ENCODE measurements at places on chromosomes 6 and 20.

DNA sequence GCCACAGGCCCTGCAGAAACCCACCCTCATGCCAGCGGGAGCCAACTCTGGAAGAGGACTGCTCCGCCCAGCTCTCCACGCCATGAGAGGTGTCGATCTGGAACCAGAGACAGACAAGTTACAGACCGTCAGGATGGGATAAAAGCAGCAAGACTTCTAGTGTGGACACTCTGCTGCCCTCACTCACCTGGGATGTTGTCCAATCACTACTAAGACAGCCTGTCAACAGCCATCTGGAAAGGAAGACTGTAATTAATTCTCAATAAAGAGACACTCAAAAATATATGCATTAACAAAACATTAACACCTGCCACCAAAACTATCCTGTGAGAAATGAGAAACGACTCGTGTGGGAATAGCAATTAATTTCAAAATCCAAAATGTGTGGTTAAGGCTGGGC is 28.3 kb downstream of the SLC2A4RG start:
- no peak for DNase-seq

DNA sequence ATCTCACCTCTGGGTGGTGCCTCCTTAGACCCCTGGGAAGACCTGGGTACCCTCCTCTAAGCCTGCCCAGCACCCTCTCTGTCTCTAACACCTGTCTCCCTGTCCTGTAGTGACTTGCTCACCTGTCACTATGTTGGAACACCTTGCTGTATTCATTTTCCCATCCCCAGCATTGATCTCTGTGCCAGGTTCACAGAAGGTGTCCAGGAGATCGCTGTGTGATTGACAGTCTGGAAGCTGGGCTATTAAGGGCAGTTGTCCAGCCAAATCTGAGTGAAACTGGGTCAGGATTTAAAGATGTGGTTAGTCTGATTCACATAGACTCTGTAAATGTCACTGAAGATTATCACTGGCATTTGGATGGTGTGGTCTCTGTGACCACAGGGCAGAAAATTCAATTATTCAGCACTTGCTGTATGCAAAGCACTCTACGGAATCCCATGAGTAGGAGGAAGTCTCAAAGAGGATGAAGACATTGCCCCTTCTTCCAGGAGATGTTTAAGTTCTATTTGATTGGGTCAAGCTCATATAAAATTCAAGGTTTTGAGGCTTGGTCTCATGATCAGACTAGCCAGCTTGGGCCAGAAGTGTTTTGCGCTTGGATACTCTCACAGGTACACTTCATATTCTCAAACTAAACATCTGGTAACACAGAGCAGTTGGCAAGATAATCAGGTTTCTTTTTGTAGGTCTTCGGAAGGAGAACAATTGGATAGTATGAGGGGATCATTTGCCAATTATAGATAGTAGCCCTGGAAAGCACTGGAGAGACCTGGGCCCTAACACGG is 57.8 kb upstream of the TAGAP start:
- DNase-seq, result no peak

GRCh38 chr6:167794161-167795157 is 32.3 kb upstream of the AFDN start:
- no peak for DNase-seq

GRCh38 chr6:47992809-47993208 is 118.2 kb downstream of the PTCHD4 start:
- DNase-seq, result no peak

DNA sequence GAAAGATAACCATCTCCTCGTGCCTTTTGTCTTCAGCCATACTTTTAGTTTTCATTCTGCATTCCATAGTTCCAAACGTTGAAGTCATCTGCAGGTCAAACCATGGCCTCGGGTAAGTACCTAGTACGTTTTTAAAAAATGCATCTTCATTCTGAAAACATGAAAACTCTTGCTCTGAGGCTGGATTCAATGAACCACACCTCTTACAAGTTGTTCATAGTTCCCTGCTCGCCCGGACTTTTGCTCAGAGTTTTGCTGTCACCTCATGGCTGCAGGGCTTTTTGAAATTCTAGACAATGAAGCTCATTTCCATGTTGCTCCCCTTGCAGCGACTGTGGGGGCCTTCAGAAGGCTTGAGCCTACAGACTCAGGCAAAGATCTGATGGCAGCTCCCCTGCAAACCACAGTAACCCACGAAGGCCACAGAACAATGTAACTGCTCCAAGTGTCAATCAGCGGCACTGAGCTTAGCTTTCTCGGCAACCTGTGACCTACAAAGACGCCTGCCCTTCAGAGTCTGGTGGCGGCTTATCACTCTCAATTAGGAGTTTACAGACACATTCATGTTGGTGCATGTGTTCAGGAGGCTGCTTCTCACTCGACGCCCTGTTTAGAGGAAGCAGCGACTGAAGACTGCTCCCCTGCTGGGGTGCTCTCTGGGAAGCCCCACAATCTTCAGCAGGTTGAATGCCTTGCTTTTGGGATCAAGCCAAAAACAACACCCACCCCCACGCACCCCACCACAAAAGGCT is 61.2 kb downstream of the FOXC1 start:
- peak; percentile 37 for DNase-seq

DNA sequence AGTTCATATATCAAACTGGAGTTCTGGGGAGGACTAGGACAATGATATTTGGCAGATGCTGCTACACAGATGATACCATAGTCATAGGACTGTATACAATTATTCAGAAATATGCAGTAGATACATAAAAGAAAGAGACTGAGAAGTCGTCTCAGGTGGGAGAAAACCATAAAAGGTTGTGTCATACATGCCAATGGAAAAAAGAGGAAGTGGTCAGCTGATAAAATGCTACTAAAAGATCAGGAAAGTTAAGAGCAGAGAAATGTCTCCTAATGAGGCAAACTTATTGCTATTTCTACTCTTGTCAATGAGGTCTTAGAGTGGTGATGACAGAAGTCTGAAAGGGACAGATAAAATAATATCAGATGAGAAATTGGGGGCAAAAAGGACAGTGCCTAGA is 407.6 kb downstream of the COL12A1 start:
- DNase-seq, result no peak

DNA sequence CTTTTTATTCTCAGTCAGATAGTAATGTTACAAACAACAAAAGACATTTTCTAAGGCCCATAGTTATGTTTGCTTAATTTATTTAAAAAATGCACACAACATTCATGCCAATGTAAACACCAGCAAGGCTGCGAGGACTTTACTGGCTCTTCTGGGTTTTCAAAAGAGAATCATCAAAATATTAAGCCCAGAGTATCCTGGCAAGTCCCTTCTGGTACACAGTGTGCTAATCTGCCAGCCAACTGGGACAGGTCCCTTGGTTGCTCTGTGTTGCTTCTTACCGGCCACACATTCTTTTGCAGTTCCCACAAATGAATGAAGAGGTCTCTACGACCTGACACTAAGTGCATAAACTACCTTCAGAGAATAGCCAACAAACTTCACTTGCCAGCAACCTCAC is 42.6 kb upstream of the SPDEF start:
- peak; percentile 29 for DNase-seq

GRCh38 chr6:100573166-100573565 is 108.4 kb upstream of the SIM1 start:
- DNase-seq, result peak; percentile 36

DNA sequence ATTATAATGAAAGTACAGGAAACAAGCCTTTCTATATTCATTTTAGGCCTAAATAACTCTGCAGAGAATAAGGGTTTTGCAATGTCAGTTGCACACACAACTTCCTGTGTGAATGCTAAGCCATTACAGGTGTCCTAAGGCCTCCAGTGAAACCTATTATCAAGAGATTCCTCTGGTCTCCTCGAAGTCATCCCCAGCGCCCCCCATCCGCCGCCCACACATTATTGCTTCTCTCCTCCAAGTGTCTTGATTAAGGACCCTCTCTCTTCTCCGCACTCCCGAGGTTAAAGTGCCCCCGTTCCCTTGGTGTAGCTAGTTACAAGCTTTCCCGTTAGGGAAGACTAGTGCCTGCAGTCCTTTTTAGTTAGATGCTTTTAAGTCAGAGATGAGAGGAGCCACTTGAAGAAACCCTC is 1.3 kb downstream of the HIVEP2 start:
- peak; percentile 65 for DNase-seq

DNA sequence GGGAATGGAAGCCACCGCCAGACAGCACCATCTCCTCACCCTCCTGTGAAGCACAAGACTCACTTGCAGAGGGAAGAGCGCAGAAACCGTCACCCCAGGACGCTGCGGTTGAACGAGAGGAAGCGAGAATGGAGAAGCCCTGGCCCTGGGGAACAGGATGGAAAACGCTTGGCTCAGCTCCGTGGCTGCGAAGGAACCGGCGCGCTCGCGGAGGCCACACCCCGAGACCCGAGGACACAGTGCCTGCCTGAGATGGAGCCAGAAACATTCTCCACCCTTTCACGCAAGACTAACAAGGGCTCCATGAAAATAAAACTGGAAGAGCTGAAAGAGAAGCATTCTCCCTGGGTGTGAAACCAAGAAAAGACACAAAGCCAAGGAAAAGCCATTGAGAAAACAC is 25.3 kb upstream of the CHRNA4 start:
- DNase-seq, result no peak

- no peak for DNase-seq
These were observed 89.6 kb downstream of the CDH22 start for GRCh38 chr20:46218656-46219055.

- no peak for DNase-seq
These were observed 22.9 kb downstream of the SERPINB6 start for GRCh38 chr6:2948228-2949025.

GRCh38 chr6:92114091-92114675 is 1305.2 kb downstream of the EPHA7 start:
- DNase-seq, result no peak

- DNase-seq, result no peak
These were observed 270.6 kb downstream of the KHDC1L start for GRCh38 chr6:72954716-72955115.

GRCh38 chr6:63529498-63529897 is 42.8 kb upstream of the LOC128125822 start:
- DNase-seq, result peak; percentile 67

DNA sequence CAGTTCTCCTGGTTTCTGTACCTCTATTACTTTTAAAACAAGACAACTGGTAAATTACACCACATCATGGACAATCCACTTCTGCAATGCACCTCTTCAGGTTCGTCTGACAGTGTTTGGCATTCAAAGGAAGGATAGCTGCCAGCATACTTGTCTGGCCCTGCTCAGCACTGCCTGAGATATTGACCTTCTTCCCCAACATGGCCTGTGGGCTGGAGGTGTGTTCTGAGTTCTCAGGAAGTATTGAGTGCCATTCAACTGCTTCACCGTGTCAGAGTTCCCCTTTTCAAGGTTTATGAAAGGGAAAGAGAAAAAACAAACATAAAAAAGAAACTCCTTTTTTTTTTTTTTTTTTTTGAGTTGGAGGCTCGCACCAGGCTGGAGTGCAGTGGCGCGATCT is 267.9 kb upstream of the SASH1 start:
- DNase-seq, result no peak

- DNase-seq, result no peak
These were observed 628.2 kb downstream of the COL12A1 start for GRCh38 chr6:74577619-74578018.

DNA sequence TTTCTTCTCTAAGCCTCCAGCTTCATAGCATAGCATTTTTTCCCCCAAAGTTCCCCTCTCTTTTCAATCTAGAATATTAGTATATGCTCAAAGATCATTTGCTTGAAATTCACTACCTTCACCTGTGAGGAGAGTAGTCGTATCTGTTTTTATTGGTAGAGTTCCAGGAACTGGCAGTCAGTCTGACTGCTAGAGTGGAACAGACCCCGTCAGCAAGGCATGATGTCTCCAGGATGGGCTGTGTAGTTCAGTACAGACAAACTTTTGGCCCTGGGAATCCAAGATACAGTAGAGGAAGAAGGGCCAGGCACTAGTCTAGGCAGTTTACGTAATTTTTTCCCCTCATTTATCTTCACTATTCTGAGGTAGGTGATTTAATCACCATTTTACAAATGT is 29.1 kb downstream of the RALY start:
- DNase-seq, result no peak

DNA sequence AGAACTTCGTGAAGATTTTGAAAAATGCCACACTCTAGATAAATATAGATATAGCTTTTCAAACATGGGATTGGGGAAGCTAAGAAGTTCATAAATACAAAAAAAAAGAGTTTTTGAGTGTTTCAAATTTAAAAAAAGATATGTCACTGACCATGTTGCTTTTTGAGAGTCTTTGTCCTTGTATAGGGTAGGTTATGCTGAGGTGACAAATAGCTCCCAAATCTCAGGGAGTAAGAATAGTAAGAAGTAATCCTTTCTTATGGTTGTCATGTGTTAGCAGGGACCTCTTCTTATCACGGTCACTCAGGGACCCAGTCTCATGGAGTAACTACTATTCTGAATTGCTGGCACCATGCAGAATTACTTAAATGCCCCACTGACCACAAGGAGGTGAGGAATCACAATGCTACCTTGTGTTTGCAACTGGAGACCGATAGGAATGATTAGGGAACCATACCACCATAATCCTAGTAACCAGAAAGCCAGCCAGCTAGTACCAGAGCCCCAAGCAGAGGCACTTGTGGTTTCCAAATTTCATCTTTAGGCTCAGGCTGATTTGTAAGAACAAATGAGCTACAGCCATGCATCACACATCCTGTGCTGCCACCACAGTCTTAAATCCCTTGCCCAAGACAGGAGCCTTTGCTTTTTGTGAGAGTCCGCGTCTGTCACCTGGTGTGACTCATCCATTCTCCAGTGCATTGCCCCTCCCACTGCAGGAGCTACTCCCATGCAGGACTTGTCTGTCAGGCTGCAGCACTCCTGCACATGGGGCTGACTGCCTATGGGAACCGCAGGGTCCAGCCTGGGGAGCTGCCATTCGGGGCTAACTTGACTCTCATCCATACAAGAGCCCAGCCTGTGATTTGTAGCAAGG is 42.4 kb upstream of the ADGRF4 start:
- DNase-seq, result peak; percentile 40

DNA sequence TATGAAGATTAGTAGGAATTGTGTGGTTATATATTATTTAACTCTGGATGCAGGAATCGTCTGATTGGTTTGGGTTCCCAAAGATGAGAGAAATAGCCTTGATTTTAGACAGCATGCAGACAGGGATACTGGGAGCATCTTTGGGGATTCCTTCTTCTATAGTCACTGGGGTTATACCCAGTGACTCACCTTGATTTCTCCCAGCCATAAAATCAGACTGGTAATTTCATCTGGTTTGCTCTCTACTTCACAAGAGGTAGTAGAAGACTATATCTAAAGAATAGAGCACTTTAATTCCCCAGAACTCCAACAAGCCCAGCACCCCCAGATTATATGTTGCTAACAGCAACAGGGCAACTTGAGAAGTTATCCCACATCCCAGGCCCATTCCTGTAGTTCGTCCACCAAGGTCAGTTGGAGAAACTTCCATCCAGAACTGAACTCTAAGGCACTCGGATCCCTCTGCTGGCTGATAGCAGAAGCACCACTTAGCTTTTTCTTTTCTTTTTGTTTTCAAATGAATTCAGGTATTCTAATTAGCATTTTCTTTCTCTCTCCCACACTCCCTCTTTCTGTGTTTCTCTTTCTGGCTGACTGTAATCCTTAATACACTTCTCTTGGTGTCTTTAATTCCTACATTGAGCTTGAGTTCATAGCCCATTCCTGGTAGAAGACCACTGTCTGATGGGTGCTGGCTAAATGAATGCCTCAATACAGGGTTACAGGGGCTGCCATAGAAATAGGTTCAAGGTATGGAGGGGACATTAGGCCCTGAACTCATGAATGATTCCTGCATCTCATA is 20.4 kb upstream of the EFHC1 start:
- DNase-seq, result peak; percentile 70

- DNase-seq, result no peak
These were observed 39.0 kb downstream of the BCKDHB start for GRCh38 chr6:80145509-80145908.

Data from fibroblast of villous mesenchyme (primary cell).